NCI-H1417 (cell line): ENCODE measurements at places on chromosomes 5 and 9.

- no peak for DNase-seq
Observed at GRCh38 chr9:112559629-112560413, 73.2 kb downstream of the KIAA1958 start.

DNA sequence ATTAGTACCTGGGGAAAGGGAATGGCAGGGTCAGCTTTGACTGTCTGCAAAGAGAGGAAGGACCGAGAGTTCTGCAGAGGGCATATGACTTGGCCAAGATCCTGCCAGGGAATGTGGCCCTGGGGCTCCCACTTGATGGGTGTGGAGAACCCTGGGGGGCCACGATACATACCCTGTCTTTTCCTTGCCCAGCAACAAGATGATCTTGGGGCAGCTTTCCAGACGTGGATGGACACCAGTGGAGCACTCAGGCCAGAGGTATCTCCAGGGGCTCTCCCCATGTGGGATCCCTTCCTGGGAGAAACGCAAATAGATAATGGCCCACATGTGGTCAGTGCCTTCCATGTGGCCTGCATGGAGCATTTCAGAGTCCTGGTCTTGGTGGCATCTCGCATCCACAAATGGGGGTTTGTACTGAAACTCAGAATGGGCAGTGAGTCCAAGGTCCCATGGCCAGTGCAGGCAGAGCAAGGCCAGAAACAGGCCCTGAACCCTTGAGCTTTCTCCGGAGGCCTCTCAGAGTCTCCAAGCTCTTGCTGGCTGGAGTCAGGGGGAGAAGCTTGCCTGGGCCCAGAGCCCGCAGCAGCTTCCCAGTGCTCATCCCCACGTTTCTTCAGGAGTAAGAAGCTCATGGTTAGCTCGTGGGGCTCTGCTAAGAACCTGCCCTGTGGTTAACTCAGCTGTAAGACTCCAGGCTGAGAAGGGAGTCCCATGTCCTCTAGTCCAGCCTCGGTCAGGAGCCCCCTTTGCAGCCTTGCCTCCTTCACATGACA lies 18.3 kb upstream of the ORM1 start:
- DNase-seq: no peak

DNA sequence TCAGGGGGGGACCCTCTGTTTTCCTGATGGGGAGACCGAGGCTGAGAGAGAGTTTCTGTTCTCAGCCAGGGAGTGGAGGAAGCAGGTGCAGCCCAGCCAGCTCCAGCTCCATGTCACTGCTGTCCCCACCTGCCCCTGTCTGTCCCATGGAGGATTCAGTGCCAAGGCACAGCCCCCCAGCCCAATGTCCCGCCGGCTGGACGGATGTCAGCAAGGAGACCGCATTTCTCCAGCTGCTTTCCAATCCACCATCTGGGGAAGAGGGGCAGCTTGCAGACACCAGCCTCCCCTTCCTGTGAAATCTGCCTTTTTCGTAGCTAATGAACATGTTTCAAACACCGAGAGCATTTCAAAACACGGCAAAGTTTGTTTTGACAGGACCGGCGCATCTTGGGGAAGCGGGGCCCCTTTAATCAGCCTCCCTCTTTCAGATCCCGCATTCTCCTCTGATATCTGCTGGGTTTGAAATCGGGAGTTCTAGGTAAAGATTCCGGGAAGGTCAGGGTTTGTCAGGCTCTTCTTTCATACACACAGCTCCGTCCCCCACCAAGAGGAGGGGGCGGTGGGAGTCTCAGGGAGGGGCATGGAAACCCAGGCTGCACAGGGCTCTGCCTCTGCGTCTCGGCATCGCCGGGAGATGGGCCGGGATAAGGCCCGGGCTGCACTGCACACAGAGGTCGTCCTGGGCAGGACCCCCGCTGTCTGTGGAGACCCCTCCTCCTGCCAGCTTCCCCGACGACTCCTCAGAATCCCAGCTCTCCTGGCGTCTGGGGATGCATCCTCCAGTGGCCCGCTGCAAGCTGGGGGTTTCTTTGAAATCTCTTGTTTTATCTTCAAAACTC lies 74.8 kb downstream of the NEK6 start:
- DNase-seq: no peak

GRCh38 chr5:133050521-133050920 lies 1.3 kb upstream of the HSPA4 start:
- no peak for DNase-seq

- no peak for DNase-seq
Observed at GRCh38 chr9:7289773-7290172, 509.8 kb downstream of the DMAC1 start.
